ENCODE measurements at places on chromosomes 2 and 18. TPM values are rescaled to one million over a fixed set of nuclear protein-coding genes. Genes with fewer than 3 reads are reported as not detected.

- no peak overlapping the region for H3K27ac ChIP-seq
- H3K4me1 ChIP-seq, result no peaks in the 10 kb centered on the region
- no peak overlapping the region for H3K4me3 ChIP-seq
- peak; percentile 15 for DNase-seq
- no peaks in the 10 kb centered on the region for H3K36me3 ChIP-seq
- no peaks in the 10 kb centered on the region for H3K27me3 ChIP-seq
These were observed 100.4 kb upstream of the RND3 start for GRCh38 chr2:150587547-150588505.

- no peak overlapping the region for H3K27ac ChIP-seq
- peaks cover 72% of the 10 kb centered on the region for H3K36me3 ChIP-seq
- no peak overlapping the region for H3K4me3 ChIP-seq
- H3K27me3 ChIP-seq, result no peaks in the 10 kb centered on the region
- no peak for DNase-seq
These were observed 12.3 kb downstream of the CEBPZ start for GRCh38 chr2:37219046-37219445.

DNA sequence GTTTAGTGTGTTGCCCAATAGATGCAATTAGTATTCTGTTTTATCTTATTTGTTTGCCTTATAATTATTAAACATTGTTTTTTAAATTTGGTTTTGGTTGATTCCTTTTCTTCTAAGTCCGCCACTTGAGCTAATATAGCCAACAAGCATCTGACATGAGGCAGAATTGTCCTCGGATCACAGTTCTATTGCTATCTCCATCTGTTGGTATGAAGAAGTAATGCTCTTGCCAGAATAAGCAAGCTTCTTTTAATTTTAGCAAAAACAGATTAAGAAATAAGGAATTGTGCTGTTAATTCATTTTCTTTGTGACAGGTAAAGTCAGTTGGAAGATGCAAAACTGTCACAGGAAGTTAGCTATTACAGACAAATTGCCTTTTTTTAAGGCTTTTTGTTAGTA, 54.3 kb downstream of the R3HDM1 start:
- no peaks in the 10 kb centered on the region for H3K36me3 ChIP-seq
- no peak for DNase-seq
- H3K27me3 ChIP-seq, result no peaks in the 10 kb centered on the region
- H3K4me1 ChIP-seq, result peaks cover 8% of the 10 kb centered on the region
- H3K27ac ChIP-seq, result no peak overlapping the region
- H3K4me3 ChIP-seq, result no peak overlapping the region

DNA sequence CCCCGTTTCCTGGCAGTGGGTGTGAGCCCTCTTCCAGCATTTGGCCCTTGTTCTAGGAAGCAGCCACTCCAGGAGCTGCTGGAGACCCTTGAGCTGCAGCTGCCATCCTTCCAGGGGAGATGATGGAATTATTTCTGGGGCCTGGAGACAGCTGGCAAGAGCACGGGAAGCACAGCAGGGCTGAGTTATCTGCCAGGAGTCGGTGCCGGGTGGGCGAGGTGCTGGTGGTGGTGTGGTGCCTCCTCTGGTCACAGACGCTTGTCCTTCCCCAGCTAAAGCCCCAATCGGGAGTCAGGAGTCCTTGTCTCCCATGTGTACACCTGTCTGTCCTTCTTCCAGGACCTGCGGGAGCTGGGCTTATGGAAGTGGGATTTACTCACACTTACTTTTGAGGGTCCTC, 36.0 kb downstream of the DPYSL5 start:
- no peak overlapping the region for H3K4me3 ChIP-seq
- no peaks in the 10 kb centered on the region for H3K4me1 ChIP-seq
- peaks cover 8% of the 10 kb centered on the region for H3K27me3 ChIP-seq

Gene CNTNAP5
- not detected for total RNA-seq

GRCh38 chr2:3112131-3112530, 265.5 kb downstream of the EIPR1 start:
- no peaks in the 10 kb centered on the region for H3K4me1 ChIP-seq
- H3K4me3 ChIP-seq, result no peak overlapping the region
- no peaks in the 10 kb centered on the region for H3K36me3 ChIP-seq
- DNase-seq, result no peak
- H3K27ac ChIP-seq, result no peak overlapping the region

Data from activated CD4-positive, alpha-beta T cell treated with anti-CD3 and anti-CD28 coated beads, Interleukin-2, amount 10 ng/mL, durations not matched to agents 24 days and 14 days (primary cell).